ENCODE measurements at places on chromosomes 5 and 9.

GRCh38 chr9:132673355-132673754 lies 3.1 kb downstream of the GTF3C4 start:
- DNase-seq, result no peak

- no peak for DNase-seq
Observed at GRCh38 chr9:137355761-137356365, 53.8 kb upstream of the NRARP start.

DNA sequence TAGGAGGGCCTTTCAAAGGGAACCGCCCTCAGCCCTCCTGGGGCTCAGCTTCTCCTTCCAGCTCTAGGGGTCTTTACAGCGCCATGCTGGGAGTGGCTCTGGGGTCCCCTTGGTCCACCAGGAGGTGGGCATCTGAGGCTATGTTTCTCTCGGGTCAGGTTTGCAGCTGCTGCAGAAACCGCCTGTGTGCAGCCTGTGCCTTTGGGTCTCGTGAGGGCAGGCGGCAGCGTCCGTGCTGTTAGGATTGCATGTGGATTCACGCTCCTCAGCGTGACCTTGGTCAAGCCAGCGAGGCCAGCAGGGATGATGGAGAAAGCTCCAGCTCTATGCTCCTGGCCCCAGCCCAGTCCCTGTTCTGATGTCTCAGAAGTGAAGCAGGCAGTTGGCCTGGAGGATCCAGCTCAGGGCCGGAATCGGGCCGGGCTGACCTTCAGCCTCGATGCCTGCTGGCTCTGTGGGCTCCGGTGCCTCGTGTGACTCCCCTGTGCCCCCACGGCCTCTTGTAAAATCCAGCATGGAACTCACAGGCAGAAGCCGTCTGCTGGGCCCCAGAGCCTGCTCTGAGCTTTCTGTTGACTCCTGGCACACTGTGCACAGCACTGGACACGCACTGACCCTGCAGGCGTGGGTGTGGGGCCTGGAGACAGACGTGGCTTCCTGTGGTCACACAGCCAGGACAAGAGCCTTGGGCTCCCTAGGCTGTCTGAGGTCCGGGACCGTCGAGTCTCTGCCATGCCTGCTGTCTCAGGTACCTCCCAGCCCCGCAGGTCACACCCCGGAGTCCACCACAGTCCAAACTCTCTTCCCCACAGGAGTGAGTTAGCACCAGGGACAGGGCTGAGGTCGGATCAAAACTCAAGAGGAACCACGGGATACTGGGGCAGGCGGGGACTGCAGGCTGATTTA lies 54.3 kb downstream of the TRIP13 start:
- no peak for DNase-seq

- no peak for DNase-seq
Observed at GRCh38 chr9:96031366-96031824, 155.9 kb downstream of the ERCC6L2 start.

DNA sequence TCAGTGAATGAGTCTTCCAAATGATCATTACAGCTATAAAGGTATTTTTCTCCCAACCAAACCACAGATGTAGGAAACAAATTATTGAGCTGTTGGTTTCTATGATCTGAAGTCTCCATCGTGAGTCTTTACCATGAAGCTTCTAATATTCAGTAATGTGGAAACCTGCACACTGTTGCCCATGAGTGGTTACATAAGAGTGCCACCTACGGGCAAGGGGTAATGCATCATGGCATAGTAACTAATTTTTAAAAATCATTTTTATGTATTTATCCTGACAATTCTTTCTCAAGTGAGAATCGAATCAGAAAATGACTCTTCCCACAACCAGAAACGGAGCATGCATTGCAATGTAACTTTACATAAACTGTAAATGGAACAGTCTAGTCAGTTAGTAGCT lies 282.5 kb upstream of the SMARCA2 start:
- DNase-seq, result no peak

- no peak for DNase-seq
Observed at GRCh38 chr9:24502206-24502937, 43.3 kb downstream of the IZUMO3 start.

GRCh38 chr5:117680426-117680825 lies 1105.8 kb upstream of the SEMA6A start:
- no peak for DNase-seq

GRCh38 chr5:15026011-15026893 lies 154.7 kb upstream of the ANKH start:
- no peak for DNase-seq

GRCh38 chr9:6899274-6899673 lies 141.5 kb downstream of the KDM4C start:
- no peak for DNase-seq

DNA sequence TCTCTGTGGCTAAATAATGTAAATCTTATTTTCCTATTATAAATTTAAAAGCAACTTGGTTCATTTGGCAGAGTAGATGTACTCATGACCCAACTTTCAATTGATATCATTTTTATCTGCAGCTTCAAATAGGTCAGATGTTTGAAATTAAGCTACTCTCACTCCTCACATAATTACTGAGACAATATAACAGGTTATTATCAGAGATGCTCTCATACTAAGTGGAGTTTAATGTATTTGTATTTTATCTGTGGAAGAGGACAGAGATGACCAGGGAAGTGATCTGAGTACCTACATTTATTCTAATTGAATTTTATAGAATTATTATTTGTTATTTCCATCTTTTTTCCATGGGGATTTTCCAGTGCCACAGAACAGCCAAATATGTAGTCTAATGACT lies 177.4 kb upstream of the PRLR start:
- DNase-seq, result no peak

Measured in stimulated activated CD8-positive, alpha-beta memory T cell treated with anti-CD3 and anti-CD28 coated beads, Interleukin-4, amount 100 ng/mL, for 1 hour (primary cell).